ENCODE measurements at places on chromosomes 3 and 15.

- peak overlapping the region; percentile 98 for H3K27ac ChIP-seq
- peaks cover 19% of the 10 kb centered on the region for H3K36me3 ChIP-seq
- H3K4me3 ChIP-seq, result peak overlapping the region; percentile 70
These were observed 433.3 kb downstream of the FOXP1 start for GRCh38 chr3:71149959-71150954.

DNA sequence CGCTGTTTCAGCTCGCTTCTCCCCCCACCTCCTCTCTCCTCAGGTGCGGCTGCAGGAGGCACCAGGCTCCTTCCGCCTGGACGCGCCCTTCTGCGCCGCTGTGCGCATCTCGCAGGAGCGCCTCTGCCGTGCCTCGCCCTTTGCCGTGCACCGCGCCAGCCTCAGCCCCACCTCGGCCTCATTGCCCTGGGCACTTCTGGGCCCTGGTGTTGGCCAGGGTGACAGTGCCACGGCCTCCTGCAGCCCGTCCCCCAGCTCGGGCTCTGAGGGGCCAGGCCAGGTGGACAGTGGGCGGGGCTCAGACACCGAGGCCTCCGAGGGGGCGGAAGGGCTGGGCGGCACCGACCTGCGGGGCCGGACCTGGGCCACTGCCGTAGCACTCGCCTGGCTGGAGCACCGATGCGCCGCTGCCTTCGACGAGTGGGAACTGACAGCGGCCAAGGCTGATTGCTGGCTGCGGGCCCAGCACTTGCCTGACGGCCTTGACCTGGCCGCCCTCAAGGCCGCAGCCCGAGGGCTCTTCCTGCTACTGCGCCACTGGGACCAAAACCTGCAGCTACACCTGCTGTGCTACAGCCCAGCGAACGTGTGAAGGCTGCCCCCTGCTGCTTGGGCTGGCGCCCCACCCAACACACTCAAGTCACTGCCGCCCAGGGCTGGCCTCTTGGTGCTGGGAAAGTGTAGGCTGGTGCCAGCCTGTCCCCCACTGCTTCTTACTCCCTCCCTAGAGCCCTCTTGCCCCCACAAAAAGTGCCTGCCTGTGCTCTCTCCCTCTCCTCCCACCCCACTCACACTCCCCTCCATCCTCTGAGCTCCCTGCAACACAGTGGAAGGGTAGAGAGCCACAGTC lies 7.1 kb downstream of the ALG3 start:
- H3K27ac ChIP-seq, result no peak overlapping the region
- no peaks in the 10 kb centered on the region for H3K27me3 ChIP-seq
- peak; percentile 42 for ATAC-seq

GRCh38 chr3:18825665-18826064 lies 322.6 kb upstream of the KCNH8 start:
- ATAC-seq, result no peak
- peaks cover 9% of the 10 kb centered on the region for H3K27me3 ChIP-seq
- no peaks in the 10 kb centered on the region for H3K36me3 ChIP-seq
- H3K4me1 ChIP-seq, result no peaks in the 10 kb centered on the region
- no peak overlapping the region for H3K27ac ChIP-seq

- ATAC-seq, result no peak
- no peak overlapping the region for H3K4me3 ChIP-seq
- H3K36me3 ChIP-seq, result no peaks in the 10 kb centered on the region
- H3K27me3 ChIP-seq, result no peaks in the 10 kb centered on the region
These were observed 56.9 kb upstream of the VGLL3 start for GRCh38 chr3:87047852-87048251.

DNA sequence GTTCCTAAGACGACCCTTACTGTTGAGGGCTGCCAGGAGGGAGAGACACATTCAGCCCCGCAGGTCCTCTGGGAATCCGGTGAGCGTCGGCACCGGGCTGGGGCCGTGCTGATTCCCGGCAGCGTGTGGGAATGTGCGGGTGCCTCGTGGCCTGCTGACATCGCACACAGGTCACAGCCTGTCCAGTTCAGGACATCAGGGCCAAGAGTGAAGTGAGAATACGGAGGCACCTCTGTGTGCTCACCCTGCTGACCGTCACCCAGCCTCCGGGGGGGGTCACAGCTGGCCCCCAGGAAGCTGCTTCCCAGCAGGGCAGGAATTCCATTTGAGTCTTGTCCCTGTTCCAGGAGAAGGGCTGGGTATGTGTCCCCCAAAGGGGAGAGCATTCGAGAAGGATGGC lies 53.6 kb downstream of the PGPEP1L start:
- H3K4me3 ChIP-seq, result no peak overlapping the region
- H3K27ac ChIP-seq, result no peak overlapping the region
- H3K4me1 ChIP-seq, result no peaks in the 10 kb centered on the region
- no peak for ATAC-seq

DNA sequence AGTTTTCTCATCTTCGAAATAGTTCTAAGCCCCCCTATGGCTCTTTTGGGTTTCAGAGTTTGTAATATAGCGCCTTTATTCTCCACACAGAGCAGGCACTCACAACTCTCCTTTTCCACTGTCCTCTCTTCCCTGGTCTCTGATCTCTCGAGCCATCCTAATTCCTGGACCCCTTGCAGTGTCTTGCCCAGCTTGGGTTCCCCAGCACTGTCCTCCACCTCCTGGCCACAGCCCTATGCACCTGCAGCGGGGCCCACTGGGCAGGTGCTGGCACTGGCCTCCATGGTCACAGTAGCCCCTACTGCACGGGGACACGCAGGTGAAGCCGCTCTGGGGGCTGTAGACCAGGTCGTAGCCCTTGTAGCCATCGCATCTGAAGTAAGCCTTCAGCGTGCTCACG lies 27.9 kb downstream of the MUC20 start:
- no peak overlapping the region for H3K4me3 ChIP-seq
- no peak for ATAC-seq
- H3K27ac ChIP-seq, result no peak overlapping the region
- peaks cover 35% of the 10 kb centered on the region for H3K27me3 ChIP-seq
- peaks cover 6% of the 10 kb centered on the region for H3K4me1 ChIP-seq

- H3K4me3 ChIP-seq, result no peak overlapping the region
- H3K36me3 ChIP-seq, result no peaks in the 10 kb centered on the region
- H3K27me3 ChIP-seq, result no peaks in the 10 kb centered on the region
- no peak for ATAC-seq
These were observed 20.6 kb upstream of the TRAK1 start for GRCh38 chr3:42070524-42070923.

DNA sequence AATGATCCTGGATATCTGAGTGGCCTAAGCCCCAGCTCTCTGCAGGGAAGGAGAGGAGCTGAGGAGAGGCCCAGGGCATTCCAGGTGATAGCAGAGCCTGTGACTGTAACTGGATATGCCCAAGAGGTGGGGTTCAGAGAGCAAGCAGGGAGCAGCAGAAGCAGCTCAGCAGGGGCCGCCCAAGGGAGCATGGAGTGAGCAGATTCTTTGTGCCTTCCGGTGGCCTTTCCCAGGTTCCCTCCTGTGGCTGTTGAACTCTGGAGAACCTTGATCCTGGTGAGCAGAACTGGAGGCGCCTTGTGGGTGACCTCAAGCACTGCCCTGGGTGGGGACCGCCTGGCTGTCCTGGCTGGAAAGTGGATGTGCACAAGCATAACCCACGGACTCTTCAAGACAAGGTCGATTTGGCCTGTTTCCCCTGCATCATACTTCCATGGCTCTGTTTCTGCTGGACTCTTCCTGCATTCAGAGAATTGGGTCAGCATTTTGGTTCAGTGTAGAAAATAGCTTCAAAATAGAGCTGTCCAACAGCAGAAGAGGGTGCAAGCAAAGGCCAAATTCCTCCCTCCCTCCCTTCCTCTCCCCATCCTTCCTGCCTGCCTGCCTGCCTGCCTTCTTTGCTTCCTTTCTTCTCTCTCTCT lies 76.1 kb downstream of the ARNT2 start:
- H3K27ac ChIP-seq, result no peak overlapping the region
- no peak overlapping the region for H3K4me3 ChIP-seq
- H3K36me3 ChIP-seq, result no peaks in the 10 kb centered on the region
- peak; percentile 9 for ATAC-seq

DNA sequence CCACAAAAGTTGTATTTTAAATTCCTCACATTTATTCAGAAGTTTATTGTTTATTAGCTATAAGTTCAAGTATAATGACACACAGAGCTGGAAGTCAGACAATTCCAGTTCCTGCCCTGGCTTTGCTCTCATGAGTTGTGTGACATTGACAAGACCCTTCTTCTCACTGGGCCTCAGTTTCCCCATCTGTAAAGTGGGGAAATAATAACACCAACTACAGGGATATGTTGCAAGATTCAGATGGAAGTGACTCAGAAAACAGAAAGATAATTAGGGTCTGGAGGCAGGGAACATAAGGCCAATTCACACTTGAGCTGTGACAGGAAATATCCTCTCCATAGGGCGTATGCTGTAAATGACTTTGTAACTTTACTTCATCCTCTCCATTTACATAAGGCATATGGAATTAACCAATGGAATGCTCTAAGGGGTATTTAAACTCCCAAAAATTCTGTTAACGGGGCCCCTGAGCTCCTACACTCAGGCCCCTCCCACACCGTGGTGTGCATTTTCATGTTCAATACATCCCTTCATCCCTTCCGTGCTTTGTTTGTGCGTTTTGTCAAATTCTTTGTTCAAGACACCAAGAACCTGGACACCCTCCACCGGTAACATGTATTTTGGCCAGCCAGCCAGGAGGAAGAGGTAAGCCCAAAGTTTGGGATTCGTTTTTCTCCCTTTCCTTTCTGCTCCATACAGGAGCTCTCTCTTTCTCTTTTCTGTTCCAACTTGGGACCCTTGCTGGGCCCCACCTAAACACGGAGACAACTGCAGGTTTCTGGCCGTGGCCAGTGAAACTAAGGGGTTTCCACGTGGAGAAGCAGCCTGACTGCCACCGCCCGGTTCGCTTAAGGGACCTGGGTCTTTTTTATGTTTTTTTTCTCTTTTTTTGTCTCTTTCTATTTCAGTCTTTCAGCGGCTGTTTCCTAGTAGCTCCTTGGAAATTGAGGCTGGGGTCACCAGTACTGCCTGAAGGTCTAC lies 16.9 kb downstream of the CYP11A1 start:
- H3K4me3 ChIP-seq, result no peak overlapping the region
- no peak for ATAC-seq
- peaks cover 13% of the 10 kb centered on the region for H3K36me3 ChIP-seq
- H3K27me3 ChIP-seq, result peaks cover 20% of the 10 kb centered on the region

DNA sequence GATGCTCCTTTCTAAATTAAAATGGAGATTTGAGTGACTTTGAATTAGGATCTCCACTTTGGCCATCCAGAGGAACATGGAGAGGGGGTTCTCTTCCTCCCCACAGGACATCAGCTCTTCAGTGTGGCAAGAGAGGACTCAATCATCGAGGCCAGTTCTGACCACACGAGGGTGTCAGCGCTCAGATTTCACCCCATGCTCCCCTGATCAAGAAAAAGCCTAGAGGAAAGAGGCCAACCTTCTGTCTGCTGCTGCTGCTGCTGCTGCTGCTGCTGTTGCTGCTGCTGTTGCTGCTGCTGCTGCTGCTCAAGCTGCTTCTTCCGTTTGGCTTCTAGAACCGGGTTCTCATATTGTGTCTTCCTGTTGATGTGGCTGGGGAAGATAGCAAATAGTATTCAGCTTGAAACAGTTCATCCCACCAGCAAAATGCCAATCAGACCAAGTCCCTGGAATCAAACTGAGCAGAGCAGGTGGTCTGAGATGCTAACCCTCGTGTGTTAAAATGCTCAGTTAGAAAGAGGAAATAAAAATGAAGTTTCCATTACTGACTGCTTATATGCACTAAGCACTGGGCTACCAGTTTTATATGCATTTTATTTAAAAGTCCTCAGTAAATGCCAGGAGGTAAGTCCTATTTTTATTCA lies 599.0 kb downstream of the MAGI1 start:
- ATAC-seq, result no peak
- no peak overlapping the region for H3K27ac ChIP-seq
- H3K4me3 ChIP-seq, result no peak overlapping the region
- no peaks in the 10 kb centered on the region for H3K27me3 ChIP-seq
- no peaks in the 10 kb centered on the region for H3K36me3 ChIP-seq
- H3K4me1 ChIP-seq, result no peaks in the 10 kb centered on the region

GRCh38 chr3:119033393-119034255 lies 1.0 kb downstream of the IGSF11 start:
- H3K4me3 ChIP-seq, result peak overlapping the region; percentile 86
- peaks cover 14% of the 10 kb centered on the region for H3K4me1 ChIP-seq
- H3K36me3 ChIP-seq, result no peaks in the 10 kb centered on the region
- no peak overlapping the region for H3K27ac ChIP-seq

DNA sequence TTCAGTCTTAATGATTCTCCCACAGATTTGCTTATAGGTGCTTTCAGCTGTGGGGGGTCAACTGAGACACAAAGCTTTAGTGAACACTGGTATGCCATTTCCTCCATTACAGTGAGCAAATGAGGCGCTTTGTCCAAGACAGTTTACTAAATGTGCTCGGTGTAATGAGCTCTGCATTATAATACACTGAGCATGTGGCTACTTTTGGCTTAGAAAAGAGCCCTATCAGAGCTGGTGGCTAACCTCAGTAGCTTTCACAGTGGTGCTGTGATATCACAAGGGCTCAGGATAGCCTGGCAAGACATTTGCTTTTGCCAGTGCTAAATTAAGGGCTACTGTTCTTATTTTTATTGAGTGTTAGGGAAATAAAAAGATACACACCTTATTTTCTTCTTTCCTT lies 749.7 kb upstream of the ARPP21 start:
- ATAC-seq, result no peak
- H3K36me3 ChIP-seq, result no peaks in the 10 kb centered on the region
- no peaks in the 10 kb centered on the region for H3K27me3 ChIP-seq
- no peaks in the 10 kb centered on the region for H3K4me1 ChIP-seq
- no peak overlapping the region for H3K4me3 ChIP-seq

DNA sequence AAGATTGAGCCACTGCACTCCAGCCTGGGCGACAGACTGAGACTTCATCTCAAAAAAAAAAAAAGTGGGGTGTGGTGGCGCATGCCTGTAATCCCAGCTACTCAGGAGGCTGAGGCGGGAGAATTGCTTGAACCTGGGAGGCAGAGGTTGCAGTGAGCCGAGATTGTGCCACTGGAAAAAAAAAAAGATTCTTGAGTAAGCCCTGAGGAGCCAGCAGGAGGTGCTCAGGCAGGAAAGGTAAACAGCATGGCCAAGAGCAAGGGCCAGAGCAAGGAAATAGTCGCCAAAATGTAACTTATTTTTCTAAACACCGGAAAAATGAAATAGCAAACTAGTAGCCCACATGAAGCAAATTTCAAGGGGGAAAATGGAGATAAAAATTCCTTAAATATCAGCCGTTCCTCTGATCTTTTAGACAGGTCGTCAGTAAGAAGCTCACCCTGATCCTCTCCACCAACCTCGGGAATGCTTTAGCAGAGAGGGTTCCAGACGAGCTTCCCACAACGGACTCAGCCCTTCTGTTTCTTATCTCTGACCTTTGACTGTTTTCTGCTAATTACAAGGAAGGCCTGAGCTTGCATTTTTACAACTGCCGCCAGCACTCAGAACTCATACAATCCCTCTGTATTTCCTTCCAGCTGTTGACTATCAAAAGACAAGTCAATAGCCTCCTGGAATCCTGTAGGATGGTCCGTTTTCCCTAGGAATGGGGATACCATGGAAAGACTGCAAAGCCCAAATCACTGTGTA lies 45.0 kb upstream of the AKAP13 start:
- no peak overlapping the region for H3K27ac ChIP-seq
- no peak overlapping the region for H3K4me3 ChIP-seq
- H3K36me3 ChIP-seq, result no peaks in the 10 kb centered on the region
- ATAC-seq, result no peak
- peaks cover 36% of the 10 kb centered on the region for H3K4me1 ChIP-seq

GRCh38 chr15:99324082-99324620 lies 72.9 kb downstream of the LRRC28 start:
- H3K27me3 ChIP-seq, result no peaks in the 10 kb centered on the region
- peaks cover 13% of the 10 kb centered on the region for H3K36me3 ChIP-seq
- peak; percentile 91 for ATAC-seq
- peaks cover 24% of the 10 kb centered on the region for H3K4me1 ChIP-seq
- H3K27ac ChIP-seq, result peak overlapping the region; percentile 67
- H3K4me3 ChIP-seq, result peak overlapping the region; percentile 31

GRCh38 chr15:41333026-41333562 lies 413 bp downstream of the NUSAP1 start:
- H3K27me3 ChIP-seq, result no peaks in the 10 kb centered on the region
- H3K36me3 ChIP-seq, result no peaks in the 10 kb centered on the region
- H3K4me1 ChIP-seq, result peaks cover 41% of the 10 kb centered on the region

All from stimulated activated memory B cell treated with anti-CD40 and anti-IgM and Interleukin-4, amounts not matched to agents 10 μg/mL and 1 μg/mL and 100 μg/mL, for 72 hours (primary cell).